ENCODE measurements at places on chromosomes 3 and 15. TPM values are rescaled to one million over a fixed set of nuclear protein-coding genes. Genes with fewer than 3 reads are reported as not detected.
A peak's percentile ranks its signal among the peaks of the same experiment; 100 is the strongest.

DNA sequence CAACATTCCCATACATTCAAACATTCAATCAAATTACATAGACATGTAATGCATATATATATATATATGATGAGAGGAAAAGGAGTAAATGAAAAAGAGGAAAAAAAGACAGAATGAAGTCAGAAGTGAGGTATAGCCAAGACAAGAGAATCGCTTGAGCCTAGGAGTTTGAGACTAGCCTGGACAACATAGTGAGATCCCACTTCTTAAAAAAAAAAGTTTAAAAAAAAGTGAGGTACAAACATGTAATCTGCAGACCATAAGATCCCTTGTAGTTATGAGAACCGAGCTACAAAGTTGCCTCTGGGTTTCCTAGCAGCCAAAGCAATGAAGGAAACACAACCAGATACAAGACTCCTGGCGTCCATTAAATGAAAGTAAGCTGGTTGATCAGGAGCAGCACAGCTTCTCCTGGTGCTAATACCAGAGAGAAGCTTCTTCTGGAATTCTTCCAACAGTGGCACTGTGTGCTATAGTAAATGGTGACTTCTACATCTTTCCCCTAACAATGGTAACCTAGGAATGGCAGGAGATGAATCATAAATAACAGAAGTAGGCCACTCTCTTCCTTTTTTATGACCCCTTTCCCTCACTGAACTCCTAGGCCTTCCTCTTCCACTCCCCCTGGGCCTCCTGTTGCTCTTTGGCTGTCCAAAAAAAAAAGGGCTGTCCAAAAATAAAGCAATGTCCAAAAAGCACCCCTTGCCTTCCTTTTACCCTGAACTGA is 3.5 kb downstream of the KCNMB3 start:
- DNase-seq = no peak

ANKRD63 gene
- 1.4 TPM for total RNA-seq

AP3B2 gene
- total RNA-seq = not detected

DNA sequence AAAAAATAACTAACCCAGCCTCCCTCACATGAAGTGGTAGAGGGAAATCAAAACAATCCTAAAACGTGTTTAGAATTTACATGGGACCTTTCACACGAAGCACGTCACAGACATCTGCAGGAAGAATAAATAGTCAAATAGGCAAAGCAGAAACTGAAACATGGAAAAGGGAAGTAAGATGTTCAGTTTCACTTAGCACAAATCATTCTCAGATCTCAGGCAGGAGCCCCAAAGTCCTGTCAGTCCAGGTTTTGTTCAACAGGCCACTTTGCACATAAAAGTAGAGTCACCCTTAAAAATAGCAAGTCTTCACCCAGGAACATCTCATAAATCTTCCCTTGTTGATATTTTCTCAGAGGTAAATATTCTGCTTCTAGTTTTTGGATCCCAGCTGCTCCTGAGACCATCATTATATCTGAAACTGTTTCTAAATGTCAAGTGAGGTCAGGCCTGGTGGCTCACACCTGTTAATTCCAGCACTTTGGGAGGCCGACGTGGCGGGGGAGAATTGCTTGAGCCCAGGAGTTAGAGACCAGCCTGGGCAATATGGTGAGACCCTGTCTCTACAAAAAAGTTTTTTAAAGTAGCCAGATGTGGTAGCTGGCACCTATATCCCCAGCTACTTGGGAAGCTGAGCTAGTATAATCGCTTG is 1.9 kb downstream of the RUBCN start:
- no peak for DNase-seq

DNAJC13 gene
- 21.6 TPM for total RNA-seq

CASR gene
- total RNA-seq = not detected

- no peak for DNase-seq
Measured at GRCh38 chr3:27905625-27906024, 183.5 kb upstream of the EOMES start.

DNA sequence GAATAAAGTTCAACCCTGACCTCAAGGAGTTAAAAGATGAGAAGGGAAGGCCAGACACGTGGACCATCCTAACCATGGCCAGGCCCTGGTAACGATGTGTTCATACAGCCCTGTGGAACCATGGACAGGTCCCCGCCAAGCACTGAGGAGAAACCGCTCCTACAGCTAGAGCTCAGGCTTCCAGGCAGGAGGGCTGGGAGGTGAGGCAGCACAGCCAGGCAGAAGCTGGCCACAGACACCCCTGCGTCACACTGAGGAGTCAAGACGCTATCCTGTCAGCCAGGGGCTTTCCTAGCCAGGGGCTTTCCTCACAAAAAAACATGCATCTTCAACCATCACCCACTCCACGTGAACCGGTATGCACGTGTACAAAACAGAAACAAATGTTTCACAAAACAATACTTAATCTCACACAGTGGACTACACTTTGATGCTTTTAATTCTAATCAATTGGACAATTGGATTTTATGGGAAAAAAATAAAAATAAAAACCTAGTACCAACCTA is 73.2 kb downstream of the TBC1D2B start:
- DNase-seq = no peak

GRCh38 chr3:188421151-188421821 is 267.3 kb downstream of the LPP start:
- DNase-seq = peak; percentile 78

SENP8 gene
- total RNA-seq = 1.2 TPM

PSTPIP1 gene
- not detected for total RNA-seq

GRCh38 chr15:49370782-49371181 is 52.3 kb upstream of the FGF7 start:
- peak; percentile 52 for DNase-seq

All from PC-3 (cell line).